Dermis blood vessel endothelial cell (primary cell): ENCODE measurements at places on chromosomes 3 and 15.

DNA sequence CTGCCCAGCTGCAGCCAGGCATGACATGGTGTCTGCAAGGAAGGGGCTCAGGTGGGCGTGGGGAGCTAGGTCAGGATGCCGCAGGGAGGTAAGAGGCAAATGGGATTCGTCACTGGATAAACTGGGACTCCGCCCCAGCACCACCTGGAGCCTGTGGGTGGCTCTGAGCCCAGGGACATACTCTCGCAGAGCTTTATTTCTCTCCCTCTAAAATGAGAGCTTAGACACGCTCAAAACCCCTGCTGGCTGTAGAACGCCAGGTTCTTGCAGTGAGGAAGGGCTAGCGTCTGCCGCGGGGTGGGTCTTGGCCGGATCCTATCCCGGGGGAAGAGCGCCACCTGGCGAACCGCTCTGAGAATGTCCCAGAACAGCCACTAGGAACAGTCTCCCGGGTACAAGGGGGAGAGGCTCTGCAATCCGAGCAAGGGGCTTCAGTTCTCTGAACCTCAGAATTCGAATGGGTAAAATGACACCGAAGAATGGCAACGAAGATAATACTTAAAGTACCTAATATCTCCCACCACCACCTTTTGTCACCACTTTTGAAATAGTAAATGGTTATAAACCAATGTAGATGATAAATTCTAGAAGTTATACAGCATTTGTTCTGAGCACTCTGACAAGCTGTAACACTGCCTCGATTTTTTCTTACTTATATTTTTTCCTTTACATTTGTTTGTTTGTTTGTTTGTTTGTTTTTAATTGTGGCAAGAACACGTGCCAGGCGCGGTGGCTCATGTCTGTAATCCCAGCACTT lies 53.2 kb upstream of the SRGAP3 start:
- DNase-seq, result peak; percentile 87

DNA sequence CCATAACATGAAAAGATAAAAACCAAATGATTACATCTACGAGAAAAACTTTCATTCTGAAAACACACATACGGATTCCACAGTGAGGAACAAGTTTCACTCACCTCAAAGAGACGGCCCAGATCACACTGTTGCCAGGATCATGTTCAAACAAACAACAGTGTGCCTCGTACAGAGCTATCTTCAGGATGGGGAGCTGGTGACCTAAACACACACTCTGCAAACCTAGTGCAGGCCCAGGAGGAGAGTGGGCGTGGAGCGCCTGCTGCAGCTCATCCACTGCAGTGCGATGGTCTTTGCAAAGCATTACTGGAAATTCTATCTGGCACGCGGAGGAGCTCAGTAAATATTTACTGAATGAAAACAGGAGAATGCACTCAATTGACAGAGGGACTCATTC lies 38.5 kb downstream of the TAMM41 start:
- DNase-seq, result no peak

- no peak for DNase-seq
Observed at GRCh38 chr15:65571971-65572370, 39.0 kb downstream of the INTS14 start.

DNA sequence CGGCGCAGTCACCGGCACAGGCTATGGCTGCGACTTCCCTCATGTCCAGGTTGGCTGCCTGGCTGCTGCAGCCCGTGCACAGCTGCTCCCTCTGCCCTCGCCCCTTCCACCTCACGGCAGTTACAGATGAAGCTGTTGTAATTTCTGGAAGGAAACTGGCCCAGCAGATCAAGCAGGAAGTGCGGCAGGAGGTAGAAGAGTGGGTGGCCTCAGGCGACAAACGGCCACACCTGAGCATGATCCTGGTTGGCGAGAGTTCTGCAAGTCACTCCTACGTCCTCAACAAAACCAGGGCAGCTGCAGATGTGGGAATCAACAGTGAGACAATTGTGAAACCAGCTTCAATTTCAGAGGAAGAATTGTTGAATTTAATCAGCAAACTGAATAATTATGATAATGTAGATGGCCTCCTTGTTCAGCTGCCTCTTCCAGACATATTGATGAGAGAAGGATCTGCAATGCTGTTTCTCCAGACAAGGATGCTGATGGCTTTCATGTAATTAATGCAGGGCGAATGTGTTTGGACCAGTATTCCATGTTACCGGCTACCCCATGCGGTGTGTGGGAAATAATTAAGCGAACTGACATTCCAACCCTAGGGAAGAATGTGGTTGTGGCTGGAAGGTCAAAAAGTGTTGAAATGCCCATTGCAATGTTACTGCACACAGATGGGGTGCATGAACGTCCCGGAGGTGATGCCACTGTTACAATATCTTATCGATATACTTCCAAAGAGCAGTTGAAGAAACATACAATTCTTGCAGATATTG lies 13.2 kb upstream of the GNB4 start:
- no peak for DNase-seq

GRCh38 chr3:155335724-155336354 lies 42.4 kb upstream of the STRIT1 start:
- DNase-seq, result no peak

DNA sequence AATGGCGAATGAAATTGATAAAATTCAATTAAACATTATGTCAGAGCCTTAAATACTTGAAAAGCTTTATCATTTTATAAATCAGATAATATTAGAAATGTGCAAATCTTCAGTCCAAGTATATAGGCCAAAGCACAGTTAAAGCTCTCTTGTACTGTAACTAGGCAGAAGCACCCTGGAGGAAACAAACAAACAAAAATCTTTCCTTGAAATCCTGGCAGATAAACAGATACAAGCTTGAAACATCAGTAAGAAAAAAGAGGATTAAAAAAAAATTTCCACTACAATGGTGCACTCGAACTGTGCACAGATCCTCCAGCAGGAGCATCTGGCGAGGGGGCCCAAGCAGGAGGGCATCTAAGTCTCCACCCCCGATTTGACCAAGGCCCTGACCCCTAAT lies 166.6 kb downstream of the PLD1 start:
- no peak for DNase-seq

GRCh38 chr3:130442284-130442683 lies 74.7 kb upstream of the COL6A6 start:
- DNase-seq, result no peak

DNA sequence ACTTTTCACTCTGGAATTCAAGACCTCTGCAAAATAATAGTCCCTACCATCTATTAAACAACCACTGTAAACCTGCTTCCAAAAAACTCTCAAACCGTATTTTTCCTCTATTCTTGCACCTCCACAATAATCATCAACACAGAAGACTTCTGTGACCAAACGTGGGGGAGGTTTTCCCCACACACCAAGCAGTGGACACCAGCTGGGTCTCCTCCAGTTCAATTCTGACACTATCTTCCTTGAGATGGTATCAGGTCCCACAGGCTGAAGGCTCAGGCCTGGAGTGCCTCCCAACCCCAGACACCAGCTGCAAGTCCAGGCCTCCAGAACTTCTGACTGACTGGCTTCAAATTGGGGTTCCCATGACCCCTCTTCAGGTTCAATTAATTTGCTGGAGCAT lies 89.6 kb upstream of the RAP2B start:
- no peak for DNase-seq

DNA sequence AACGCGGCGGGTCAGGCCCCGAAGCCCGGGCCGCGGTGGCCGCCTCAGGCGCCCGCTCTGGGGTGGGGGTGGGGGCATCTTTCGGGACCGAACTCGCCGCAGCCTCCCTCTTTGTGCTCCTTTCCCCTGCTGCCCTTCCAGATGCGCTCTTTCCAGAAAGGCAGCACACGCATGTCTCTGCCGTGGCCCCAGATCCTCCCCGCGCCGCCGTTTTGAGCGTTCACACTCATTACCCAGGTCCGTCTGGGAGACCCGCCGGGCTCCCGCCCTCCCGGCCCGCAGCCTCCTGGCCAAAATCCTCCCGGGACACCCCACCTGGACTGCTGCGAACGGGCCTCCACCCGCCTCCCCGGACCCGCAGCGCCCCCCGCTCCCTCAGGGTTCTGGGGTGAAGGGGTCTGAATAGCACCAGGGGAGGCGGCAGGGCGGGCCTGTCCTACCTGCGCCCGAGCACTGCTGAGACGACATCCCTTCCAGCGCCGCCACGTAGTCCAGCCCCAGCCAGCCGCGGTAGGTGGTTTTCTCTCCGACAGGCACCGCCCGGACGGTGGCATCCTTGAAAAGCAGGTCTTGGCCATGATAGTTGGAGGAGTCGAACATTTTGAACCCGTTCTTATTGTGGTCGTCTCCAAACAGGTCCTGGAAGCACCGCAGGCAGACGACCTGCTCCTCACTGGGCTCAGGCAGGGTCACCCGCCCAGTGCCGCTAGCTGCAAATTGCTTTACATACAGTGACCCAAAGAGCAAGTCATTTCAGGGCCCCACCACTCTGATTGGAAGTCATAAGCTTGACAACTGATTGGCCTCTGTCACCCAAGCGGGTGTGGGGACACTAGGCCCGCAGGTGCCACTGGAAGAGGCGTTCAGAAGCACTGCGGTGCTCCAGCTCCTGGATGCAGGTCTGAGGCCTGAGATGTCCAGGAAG lies 25.9 kb downstream of the MELTF start:
- peak; percentile 22 for DNase-seq

DNA sequence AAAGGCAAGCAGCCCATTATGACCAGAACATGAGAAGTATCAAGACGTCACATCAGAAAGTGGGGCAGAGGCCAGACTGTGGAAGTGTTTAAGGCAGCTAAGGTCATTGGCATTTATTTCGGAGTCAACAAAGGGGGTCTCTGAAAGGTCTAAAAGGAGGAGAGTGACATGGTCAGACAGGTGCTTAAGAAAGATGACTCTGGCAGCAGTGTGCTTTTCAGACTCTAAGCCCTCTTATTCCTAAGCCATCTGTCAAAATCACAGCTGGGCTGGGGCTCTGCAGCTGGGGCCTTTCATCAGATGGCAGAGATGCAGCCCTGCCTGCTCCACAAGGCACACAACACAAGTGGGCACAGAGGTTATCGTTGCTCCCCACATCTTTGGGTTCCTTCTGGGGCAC lies 14.0 kb downstream of the FBXL22 start:
- no peak for DNase-seq

GRCh38 chr3:181318321-181318720 lies 328.8 kb upstream of the DNAJC19 start:
- DNase-seq, result no peak
